ENCODE measurements at places on chromosomes 12 and 14.

DNA sequence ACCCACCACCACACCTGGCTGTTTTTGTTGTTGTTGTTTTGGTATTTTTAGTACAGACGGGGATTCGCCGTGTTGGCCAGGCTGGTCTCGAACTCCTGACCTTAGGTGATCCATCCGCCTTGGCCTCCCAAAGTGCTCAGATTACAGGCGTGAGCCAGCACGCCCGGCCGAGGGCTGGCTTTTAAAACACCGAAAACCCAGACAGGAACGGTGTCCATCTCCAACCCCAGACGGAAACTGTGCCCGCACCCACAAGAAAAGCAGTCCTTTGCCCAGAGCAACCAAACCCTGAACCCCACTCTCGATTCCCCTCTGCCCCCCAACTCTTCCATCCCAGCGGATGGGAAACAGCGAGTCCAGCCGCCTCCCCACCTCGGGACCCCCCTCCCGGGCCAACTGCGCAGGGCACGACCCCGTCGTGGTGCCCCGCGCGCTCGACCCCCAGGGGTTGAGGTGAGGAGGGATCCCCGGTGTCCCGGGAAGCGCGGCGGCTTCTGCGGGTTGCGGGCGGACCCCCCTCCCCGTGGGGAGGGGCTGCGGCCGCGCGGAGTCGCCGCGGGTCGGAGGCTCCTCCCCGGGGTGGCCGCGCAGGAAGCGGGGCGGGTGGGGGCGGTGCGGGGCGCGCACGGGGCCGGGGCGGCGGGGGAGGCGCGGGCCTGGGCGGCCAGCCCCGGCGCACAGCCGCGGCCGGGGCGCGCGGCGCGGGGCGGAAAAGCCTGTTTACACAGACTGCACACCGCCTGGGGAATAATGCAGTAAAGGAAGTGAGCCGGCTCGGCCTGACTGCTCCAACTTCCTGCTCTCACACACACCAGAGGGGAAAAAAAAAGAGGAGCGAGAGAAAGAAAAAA, at the start of gene ELK3:
ELK3 (plus strand) TSS at position 651 of the 851 bp plus-strand sequence.
- DNase-seq, result peak; percentile 48

- no peak for DNase-seq
Observed at GRCh38 chr12:79327465-79327864, 363.3 kb downstream of the PAWR start.

- DNase-seq, result no peak
Observed at GRCh38 chr12:46659032-46659650, 166.7 kb downstream of the SLC38A4 start.

- peak; percentile 8 for DNase-seq
Observed at GRCh38 chr14:30375296-30375892, 183.6 kb upstream of the G2E3 start.

DNA sequence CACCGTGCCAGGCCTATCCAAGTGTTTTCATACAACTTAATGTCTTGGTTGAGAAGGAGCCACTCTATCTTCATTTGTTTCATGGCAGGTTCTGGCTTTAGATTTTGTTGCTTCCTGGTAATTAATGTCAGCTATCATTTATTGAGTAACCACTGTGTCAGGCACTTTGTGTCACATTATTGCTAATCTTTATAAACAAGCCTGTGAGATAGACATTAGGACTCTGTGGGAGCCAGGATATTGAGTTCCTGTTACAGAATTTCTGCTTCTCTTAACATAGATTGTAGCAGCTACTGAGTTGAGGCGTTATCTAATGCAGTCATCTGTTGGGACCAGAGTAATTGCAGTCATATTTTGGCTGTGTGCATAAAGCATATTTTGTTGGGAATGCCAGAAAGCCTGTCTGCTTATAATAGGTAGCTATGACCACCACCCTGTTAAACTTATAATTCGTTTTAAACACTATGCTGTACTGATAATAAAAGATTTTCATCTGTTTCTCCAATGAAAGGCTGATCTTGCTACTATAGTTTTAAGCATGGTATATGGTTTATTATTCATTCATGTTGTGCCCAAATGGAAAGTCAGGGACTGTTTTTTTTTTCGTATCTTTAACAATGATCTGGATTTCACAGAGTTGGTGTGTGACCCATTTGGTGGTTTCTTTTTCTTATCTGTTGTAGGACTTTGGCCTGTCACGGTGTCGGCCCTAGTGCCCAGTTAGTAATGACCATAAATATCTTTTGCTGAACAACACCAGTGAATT, 432.6 kb downstream of the PCNX1 start:
- DNase-seq, result no peak

Data from NCI-H510A treated with DMSO at 0.1 percent for 48 hours (cell line).